A172 (cell line): ENCODE measurements at places on chromosomes 6 and 20. TPM values are rescaled to one million over a fixed set of nuclear protein-coding genes. Genes with fewer than 3 reads are reported as not detected.

The CLIC5 gene
- not detected in 2 replicates for total RNA-seq

The EPPIN gene
- total RNA-seq = not detected in 2 replicates

The SIRPB1 gene
- total RNA-seq = 0.55 and 0.74 TPM in 2 replicates

The CTAGE9 gene
- total RNA-seq = not detected in 2 replicates

The OPRM1 gene
- not detected in 2 replicates for total RNA-seq

The TMEM63B gene
- total RNA-seq = 43.1 and 47.9 TPM in 2 replicates

The CAGE1 gene
- not detected in 2 replicates for total RNA-seq

The FOXF2 gene
- total RNA-seq = not detected in 2 replicates

The C6orf15 gene
- total RNA-seq = 2.4 TPM in 2 replicates

The MUC22 gene
- 0.14 TPM in 1 of 2 replicates, not detected in the other for total RNA-seq

The ZC2HC1B gene
- total RNA-seq = not detected in 2 replicates

The CUTA gene
- total RNA-seq = 298 and 347 TPM in 2 replicates

The DEFB127 gene
- total RNA-seq = not detected in 2 replicates

The CNR1 gene
- total RNA-seq = not detected in 2 replicates

The PGC gene
- total RNA-seq = not detected in 2 replicates

The RCAN2 gene
- 0.22 TPM in 1 of 2 replicates, not detected in the other for total RNA-seq

The ZSCAN31 gene
- total RNA-seq = 17.4 and 24.4 TPM in 2 replicates

The TRIM26 gene
- total RNA-seq = 27.8 and 37.0 TPM in 2 replicates

The SIM1 gene
- not detected in 2 replicates for total RNA-seq

The BACH2 gene
- 0.03 and 0.65 TPM in 2 replicates for total RNA-seq

The F13A1 gene
- not detected in 2 replicates for total RNA-seq

The TPX2 gene
- total RNA-seq = 224 and 245 TPM in 2 replicates

The HAO1 gene
- not detected in 2 replicates for total RNA-seq

The SLC13A3 gene
- not detected in 2 replicates for total RNA-seq

The FNDC1 gene
- total RNA-seq = 0.02 TPM in 1 of 2 replicates, not detected in the other

The ABHD16B gene
- not detected in 2 replicates for total RNA-seq

The ERVFRD-1 gene
- total RNA-seq = not detected in 2 replicates

The RUNX2 gene
- 1.1 and 4.3 TPM in 2 replicates for total RNA-seq
